ENCODE measurements at places on chromosomes 11 and 22.

GRCh38 chr11:1618231-1618630 lies 3.7 kb downstream of the KRTAP5-4 start:
- DNase-seq = no peak

GRCh38 chr11:116035977-116036376 lies 531.8 kb upstream of the CADM1 start:
- DNase-seq = no peak

- DNase-seq = no peak
These were observed 677.2 kb upstream of the TENM4 start for GRCh38 chr11:80118073-80118472.

GRCh38 chr11:28049338-28050216 lies 58.4 kb downstream of the KIF18A start:
- DNase-seq = no peak

DNA sequence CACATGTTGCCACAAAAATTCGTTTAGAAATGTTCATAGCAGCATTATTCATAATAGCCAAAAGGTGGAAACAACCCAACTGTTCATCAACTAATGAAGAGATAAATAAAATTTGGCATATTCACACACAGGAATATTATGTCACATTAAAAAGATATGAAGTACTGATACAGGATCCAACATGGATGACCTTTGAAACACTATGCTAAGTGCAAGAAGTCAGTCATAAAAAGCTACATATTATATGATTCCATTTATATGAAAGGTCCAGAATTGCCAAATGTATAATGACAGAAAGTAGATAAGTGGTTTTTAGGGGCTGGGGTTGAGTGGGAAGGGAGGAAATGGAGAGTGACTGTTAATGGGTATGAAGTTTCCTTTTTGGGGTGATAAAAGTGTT lies 9.0 kb downstream of the PRR5L start:
- DNase-seq = no peak

DNA sequence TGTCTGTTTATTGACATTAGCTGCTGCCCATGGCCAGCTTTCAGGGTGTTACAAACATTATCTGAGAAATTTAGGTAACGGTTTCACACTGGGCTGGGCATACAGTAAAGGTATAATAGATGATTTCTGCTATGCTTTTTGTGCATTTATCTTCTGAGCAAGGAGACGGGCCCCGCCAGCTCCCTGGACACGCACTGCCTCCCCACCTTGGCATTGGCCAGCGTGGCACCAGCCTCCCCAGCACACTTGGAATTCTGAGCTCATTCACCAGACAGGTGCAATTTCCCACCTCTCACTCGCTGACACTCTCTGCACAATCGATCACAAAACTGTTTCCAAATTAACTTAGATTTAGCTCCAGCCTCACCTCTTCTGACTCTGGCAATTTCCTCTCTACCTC lies 222.8 kb downstream of the CEP164 start:
- DNase-seq = no peak

- DNase-seq = no peak
These were observed at the start of gene FCHSD2 for GRCh38 chr11:73142128-73142377. TSS of gene FCHSD2 (minus strand) at chr11:73142318. CDS start at chr11:73141877, 441 bp downstream.

DNA sequence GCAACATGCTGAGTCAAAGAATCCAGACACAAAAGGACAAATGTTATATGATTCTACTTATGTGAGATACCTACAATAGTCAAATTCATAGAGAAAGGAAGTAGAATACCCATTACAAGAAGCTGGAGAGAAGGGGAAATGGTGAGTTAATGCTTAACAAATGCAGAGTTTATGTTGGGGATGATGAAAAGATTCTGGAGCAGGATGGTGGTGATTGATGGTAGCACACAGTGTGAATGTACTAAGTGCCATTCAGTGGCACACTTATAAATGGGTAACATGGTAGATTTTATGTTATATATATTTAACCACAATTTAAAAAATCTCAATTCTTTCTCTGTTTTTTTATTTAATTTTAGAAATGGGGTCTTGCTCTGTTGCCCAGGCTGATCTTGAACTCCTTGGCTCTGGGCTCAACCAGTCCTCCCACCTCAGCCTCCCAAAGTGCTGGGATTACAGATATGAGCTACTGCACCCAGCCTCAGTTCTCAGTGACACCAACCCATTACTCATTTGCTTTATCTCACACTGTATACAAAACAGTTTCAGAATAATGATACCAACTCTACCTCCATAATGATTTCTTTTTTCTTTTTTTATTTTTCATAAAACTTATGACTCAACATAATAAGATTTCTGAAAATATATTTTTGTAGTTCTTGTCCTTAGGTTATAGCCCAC lies 9.6 kb upstream of the RELA start:
- no peak for DNase-seq

GRCh38 chr22:32578752-32579151 lies 104.1 kb downstream of the FBXO7 start:
- no peak for DNase-seq

GRCh38 chr11:18299721-18300120 lies 22.2 kb downstream of the HPS5 start:
- no peak for DNase-seq

DNA sequence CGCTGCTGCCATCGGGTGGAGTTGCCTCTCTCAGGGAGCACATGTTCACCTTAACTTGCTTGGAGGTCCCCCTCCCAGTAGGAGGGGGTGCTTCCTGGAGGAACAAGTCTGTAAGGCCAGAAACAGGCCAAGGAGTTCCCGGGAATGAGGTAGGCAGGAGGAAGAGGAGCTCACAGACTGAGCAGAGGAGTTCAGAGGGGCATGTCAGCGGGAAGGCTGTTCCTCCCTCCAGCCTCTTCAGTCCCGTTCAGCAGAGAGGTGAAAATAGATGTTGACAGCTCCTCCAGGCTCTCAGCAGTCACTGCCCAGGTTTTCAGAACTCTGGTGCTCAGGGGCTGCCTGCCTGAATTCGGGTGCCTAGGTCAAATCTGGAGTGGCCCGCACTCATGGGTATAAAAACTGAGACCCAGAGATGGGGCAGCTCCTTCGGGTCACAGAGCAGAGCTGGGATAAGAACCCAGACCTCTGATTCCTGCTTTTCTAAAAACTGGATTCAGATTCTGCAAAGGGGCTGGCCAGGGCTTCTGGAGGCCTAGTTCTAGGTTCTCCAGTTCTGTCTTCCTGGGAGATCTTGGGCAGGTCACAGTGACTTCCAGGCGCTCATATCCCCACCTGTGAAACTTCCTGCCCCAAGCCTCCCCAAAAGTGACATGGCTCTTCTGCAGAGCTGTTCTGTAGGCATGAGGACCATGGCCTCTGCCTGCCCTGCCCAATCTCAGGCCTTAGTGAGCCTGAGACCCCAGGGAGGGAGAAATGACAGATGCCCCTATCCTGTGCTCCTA lies 18.3 kb downstream of the ATG16L2 start:
- no peak for DNase-seq

DNA sequence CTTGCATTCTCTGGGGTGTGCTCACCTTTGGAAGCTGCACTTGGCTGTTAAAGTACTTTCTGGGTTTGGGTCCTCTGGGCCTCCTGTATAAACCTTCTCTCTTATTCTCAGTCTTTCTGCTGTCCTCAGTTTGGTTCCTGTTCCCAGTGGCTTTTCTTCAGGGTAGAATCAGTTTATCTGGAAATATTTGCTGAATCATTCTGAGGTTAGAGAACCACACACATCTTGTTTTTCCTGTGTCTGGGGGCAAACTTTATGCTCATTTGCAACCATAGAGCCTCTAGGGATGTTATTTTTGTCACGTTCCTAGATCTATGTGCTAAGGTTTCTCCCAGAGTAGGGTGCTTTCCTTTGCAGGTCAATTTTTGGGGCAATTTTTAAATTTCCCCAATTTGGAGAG lies 224.3 kb upstream of the C11orf87 start:
- DNase-seq = no peak

DNA sequence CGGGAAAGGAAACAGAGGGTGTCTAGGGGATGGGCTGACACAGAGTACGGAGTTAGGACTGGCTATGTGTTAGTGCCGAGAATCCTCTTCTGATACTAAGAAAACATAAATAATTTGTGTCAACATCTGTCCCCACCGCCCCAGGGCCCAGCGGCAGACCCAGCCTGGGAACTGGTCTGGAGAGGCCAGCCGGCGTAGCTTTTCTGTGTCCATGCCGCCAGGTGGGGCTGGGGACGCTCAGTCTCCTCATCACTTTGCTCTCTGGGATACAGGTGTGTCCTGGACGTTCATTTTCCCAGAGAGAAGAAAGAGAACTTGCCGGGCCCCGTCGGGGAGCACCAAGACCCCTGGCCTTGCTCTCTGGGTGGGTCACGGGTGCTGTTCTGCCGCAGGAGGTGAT lies 54.7 kb downstream of the WNT7B start:
- DNase-seq = no peak

DNA sequence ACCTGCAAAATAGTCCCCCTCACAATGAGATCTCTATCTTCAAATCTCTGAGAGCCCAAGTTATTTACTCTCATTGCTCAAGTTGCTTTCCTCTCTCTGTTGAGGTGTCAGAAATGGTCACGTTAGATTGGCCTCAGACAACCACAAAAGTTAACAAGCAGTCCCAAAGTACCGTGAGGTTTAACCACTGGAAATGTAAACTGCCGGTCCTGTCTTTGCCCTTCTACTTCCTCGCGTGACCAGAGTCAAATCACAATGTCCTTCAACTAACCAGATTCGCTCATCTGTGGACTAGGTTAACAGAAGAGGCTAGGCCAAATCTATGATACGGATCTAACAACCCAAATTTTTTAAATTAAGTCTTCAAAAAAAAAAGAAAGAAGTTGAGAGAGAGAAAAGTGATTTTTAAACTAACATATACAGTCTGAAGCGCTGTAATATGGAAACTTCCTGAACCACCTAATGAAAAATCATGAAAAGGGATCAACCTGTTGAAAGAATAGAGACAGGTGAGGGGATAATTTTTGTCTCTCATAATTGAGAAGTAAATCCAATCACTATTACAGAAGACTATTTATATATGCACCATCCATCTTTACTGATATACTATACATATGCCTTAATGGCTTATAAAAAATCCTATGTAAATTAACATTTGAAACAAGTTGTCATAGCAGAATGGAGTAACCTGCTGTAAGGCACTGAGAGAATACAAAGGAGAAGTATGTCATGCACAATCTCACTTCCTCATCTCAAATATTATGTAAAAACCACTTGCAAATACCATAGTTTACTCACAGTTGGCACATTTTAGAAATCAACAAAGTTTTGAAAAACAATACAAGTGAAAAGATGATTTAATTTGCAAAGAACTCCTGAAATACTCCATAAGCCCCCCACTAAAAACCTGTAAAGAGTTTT lies 3.3 kb upstream of the JAML start:
- DNase-seq = no peak

DNA sequence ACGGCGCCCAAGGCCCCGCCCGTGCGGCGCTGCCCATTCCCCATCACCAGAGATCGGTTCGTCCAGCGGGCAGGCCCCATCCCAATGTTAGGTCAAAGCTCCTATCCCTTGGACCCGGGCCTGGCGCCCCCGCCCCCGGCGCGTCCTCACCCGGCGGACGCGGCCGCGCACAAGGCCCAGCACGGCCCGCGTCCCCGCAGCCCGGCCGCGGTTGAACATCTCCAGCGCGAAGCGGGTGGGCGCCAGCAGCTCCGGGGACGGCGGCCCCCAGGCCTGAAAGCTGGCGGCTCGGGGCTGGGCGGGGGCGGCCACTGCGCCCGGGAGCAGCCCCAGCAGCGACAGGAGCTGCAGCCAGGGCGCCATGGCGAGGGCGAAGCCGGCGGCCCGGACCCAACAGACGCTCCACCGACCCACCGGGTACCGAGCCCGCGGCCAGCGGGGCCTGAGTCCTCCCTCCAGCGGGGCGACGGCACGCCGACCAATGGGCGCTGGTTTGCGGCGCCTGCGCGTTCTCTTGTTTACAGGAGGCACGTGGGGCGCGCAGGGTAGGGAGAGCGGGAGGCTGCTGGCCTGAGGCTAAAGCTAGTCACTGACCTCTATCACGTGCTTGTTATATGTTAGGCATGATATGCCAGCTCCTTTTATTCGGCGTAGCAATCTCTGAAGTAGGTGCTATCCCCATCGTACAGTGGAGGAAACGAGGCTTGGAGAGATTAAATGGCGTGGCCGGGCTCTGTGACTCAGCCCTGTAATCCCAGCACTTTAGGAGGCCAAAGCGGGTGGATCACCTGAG lies at the start of gene CTSF:
Gene CTSF (minus strand): TSS at position 483 of the 793 bp plus-strand sequence. CDS start 120 bp downstream, at position 363.
- DNase-seq = peak; percentile 92

- no peak for DNase-seq
These were observed 342.3 kb upstream of the CCDC179 start for GRCh38 chr11:23202611-23203010.

GRCh38 chr22:19152942-19153883 lies 3.1 kb upstream of the GSC2 start:
- DNase-seq = no peak

- DNase-seq = no peak
These were observed 37.7 kb downstream of the MOB2 start for GRCh38 chr11:1448882-1449281.

DNA sequence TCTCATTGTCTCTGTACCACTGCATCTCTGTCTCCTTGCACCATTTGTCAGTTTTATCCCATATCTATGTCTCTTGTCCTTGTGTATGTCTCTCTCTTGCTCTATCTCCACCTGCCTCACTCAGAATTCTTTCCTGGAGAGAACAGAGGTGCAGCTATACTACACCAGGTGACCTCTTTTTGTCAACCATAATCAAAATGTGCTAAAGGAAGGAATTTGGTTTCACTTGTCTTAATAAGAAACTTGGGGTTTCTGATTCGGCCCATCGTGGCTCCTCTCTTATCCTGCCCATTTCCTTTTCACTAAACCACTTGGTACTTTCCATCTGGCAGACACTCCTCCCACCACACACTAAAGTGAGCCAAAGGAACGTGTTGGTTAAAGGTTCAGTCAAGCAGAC lies 2.0 kb upstream of the C11orf42 start:
- no peak for DNase-seq

- DNase-seq = peak; percentile 45
These were observed 9.9 kb downstream of the SYT9 start for GRCh38 chr11:7261578-7261977.

DNA sequence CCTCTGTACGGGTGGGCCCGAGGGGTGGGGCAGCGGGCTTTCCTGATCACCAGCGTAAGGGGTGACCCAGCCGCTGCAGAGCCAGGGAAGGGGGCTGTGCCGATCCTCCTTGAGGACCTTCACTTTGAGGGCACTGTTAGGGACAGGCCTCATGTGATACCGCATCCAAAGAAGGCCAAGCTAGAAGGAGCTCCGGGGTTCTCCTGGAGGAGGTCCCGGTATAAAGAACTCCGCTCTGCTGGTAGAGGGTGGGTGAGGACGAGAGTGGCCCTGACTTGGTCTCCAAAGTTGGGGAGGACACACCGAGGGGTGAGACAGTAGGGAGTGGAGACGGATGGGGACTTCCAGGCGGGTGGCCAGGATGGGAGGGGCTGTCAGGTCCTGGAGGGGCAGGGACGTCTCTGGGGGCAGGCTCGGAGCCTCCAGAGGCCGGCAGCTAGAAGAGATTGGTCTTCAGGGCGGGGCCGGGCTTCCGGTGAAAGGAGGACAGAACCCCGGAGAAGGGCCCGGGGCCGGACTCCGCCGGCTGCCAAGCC lies 4.6 kb downstream of the PHOX2A start:
- no peak for DNase-seq

DNA sequence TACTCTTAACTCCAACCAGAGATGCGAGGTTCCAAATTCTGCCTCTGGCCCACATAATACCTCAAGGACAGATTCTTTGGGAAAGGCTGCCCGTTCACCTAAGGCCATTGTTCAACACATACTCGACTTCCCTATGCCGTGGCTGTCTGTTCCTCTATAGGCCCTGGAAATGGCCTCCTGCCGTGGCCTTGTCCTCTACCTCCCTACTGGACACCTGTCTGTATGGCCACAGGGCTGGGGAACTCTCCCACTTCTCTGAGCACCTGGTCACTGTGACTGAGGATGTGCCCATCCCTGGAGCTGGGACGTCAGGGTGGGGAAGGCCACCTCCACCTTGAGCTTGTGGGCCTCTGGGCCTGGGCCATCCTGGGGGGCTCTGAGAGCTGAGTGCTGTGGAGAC lies 340.5 kb upstream of the B3GAT1 start:
- DNase-seq = no peak
